ENCODE measurements at places on chromosomes 6 and 20.

GRCh38 chr6:107784669-107785068, 39.4 kb downstream of the SCML4 start:
- peak; percentile 7 for DNase-seq

DNA sequence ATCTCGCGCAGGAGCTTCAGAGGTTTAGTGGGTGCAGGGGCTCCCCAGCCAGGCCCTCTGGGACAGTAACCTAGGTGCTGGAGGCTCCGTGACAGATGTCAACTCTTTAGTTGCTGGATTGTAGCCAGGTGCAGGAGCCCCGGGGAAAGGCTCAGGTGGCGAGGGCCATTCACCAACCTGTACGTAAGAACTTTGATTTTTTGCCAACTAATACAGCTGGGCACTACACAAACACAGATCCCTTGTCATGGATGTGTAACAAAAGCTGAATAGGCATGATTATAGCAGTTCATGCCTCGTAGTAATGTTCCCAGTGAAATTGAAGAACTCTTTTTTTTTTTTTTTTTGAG, 82.6 kb downstream of the CDC5L start:
- no peak for DNase-seq

- DNase-seq: peak; percentile 59
These were observed 25.3 kb upstream of the TOP1 start for GRCh38 chr20:41003143-41003935.

DNA sequence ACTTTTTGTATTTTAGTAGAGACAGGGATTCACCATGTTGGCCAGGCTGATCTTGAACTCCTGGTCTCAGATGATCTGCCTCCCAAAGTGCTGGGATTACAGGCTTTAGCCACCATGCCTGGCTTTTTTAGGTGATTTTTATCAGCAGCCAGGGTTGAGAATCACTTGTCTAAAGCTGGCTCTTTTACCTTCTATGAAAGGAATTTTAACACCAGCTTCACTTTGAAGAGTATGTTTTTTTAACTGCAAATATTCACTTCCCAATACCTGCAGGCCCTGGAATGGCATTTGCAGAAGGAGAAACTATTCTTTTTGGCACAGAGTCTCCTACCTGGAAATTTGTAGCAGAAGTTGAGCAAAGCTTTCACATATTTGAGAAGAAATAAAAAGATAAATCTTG, 63.6 kb upstream of the NAA20 start:
- DNase-seq: no peak

- DNase-seq: no peak
These were observed 101.5 kb downstream of the KIF6 start for GRCh38 chr6:39623750-39624149.

DNA sequence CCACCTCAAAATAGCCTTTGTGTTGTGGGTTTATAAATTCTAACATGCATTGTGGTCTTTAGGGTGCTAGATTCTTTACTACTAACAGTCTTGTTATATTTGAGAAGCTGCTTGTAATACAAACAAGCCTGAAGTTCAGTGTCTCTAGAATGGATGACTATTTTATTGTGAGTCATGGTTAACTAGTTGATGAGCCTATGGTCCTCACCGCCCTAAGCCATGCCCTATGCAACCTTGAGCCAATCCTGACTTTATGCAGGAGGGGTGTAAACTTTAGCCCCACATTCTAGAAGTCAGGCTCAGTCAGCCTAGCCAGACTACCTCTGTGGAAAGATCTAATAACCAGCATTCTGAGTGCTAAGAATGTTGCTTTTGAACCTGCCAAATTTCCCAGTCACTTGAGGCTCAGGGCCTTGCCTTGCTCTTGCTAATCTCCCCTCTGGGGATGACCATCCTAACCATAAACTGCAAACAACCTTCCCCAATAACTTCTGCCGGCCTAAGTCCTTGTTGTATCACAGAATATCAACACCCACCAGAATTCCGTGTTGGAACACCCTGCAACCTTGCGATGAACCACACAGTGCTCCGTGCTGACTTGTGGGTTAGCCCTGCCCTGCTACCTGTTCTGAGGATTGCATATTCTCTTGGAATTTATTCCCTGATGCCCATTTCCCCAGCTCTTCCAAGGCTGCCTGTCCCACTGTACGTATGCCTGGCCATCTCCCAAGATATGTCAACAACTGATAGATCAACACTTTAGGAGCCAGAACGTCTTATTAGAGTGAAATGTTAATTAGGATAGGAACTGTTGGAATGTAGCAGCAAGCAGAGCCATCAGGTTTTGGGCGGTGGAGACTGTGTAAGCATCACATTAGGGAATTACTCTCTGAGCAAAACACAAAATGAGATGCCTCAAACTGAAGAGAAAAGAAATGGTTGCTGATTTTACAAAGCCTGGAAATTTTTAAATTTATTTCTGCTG, 71.7 kb upstream of the CEP85L start:
- DNase-seq: no peak

DNA sequence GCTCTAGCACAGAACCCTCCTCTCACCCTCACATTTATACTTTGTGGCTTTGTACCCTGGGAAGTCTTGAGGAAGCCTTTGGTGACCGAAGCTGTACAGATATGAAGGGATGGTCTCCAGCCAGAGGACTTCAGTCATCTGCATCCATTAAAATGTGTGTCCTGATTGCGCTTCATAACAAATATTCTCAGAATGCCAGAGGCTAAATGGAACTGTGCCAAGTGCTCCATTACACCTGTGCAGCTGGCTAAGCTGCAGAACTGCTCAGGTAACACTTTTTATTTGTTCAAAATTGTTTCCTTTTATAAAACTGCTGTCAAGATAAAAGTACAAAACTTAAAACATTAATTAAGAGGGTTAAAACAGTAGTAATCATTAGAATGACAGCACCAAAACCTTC, 22.3 kb downstream of the TPBG start:
- no peak for DNase-seq

DNA sequence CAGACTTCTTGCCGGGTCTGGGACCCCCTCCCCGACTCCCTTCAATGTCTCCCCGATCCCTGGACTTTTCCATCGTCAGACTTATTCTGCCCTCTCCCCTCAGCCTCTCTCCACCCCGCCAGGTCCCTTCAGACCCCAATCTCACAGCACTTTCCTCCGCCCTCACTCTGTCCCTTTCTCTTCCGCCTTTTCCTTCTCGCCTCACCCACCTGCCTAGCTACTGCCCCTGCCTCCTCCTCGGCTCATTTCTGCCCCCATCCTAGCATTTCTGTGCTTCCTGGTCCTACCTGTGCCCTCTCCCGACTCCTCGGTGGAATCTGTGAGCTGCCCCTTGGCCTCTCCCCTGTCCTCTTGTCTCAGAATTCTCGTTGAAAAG, 616 bp downstream of the CHMP4B start:
- no peak for DNase-seq

DNA sequence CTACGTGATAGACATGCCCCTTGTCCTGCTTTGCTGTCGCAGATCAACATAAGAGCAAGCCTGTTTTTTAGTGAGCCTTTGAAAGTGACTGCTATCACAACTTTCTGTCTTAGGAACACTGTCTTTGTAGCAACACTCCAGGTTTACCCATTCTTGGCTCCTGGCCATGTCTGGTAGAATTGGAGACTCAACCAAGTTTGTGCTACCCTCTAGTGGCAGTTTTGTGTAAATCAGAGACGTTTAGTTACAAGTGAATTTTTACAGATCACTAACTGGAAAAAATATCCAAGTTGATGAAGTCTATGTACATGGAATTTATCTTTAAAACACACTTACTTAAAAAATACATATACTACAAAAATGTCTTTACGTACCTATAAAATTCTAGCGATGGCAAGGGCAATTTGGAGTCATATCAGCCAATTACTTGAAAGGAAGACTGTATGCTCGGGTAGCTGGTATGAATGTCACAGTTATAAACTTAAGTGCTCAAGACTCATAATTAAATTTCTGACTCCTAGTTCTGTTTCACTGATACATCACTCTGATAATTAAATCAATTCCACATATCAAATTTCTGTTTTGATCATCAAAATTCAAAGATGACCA, 101.4 kb downstream of the ADGB start:
- no peak for DNase-seq

DNA sequence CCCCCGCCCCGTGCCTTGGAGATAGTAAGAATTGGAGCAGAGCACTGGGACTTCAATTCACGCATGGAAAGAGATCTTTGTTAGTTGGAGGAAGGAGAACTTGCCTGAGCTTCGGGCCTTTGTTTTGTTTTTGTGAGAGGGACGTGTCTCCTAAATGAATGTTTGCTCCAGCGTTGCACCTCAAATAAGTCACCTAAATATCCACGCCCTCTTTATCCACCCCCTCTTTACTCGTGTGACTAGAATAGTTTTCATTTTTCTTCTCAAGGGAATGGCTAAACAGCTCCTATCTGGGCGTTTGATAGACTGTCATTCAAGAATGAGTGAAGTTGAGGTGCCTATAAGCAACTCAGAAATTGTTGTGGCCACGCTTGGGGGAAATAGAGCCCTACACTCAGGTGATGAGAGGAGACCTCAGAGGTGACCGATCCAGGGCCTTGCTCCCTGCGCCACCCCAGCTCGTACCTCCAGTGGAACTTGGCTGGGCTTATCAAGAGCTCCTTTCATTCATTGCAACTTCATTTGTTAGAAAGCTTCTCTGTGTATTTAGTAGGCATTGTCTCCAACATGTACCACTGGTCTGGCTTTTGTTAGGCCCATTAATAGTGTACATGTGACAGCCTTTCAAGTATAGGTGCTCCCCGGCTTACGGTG, 861 bp downstream of the PCMTD2 start:
- DNase-seq: no peak

GRCh38 chr6:119119989-119120388, 41.5 kb upstream of the FAM184A start:
- no peak for DNase-seq

DNA sequence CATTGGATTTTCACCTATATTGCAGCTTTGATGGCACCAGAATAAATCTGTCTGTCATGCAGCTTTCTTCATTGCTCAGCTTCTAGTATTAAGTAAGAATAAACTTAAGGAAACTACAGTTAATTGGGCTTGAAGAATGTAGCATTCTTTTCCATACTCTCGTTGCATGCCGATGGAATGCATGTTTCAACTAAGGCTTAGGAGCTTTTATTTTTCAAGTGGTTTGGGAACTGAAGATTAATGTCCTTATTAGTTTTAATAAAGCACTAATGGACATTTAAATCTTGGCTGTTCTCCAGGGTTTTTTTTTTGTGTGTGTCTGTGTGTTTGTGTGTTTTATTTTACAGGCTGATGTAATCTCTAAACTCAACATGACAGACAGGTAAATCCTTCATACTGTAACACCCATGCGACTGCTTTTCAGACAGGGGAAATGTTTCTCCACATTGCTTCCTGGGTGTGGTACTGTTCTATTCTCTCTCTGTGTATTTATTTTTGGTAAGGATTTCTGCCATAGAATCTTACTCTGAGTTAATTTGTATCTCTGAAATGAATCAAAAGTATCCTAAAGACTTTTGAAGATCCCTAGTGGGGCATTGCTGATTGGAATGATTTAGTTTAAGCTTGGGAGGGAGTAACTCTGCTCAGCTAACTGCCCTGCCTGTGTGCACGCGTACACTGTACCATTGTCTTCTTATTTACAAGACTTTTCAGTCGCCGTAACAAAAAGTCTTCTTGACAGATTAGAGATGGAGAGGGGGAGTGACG, 38.0 kb downstream of the SLC9A8 start:
- no peak for DNase-seq
